CD4-positive, alpha-beta T cell treated with Interleukin-4 for 4 hours (primary cell): ENCODE measurements at places on chromosomes 2 and 18.

GRCh38 chr18:3688690-3689089 is 238.7 kb downstream of the TGIF1 start:
- no peak for DNase-seq

- DNase-seq = no peak
These were observed 52.2 kb upstream of the PTPRM start for GRCh38 chr18:7514796-7515440.

DNA sequence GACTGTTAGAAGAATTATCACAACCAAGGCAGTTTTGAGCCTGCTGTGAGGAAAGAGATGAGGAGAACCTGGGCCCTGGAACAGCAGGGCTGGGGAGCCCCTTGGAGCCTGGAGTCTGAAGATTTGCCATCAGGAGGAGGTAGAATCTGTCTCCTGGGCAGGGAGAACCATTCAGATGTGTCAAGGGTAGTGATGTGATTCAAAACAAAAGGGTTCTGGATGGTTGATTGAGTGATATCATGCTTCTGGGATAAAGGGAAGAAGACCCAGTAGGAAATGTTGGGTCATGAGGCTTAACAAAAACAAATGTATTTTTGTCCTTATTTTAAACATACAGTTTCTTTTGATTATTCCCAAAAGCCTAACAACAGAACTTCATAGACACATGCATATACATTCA is 28.6 kb downstream of the RNF144A start:
- no peak for DNase-seq

- peak; percentile 69 for DNase-seq
These were observed 18.9 kb upstream of the WDR33 start for GRCh38 chr2:127829845-127830246.

DNA sequence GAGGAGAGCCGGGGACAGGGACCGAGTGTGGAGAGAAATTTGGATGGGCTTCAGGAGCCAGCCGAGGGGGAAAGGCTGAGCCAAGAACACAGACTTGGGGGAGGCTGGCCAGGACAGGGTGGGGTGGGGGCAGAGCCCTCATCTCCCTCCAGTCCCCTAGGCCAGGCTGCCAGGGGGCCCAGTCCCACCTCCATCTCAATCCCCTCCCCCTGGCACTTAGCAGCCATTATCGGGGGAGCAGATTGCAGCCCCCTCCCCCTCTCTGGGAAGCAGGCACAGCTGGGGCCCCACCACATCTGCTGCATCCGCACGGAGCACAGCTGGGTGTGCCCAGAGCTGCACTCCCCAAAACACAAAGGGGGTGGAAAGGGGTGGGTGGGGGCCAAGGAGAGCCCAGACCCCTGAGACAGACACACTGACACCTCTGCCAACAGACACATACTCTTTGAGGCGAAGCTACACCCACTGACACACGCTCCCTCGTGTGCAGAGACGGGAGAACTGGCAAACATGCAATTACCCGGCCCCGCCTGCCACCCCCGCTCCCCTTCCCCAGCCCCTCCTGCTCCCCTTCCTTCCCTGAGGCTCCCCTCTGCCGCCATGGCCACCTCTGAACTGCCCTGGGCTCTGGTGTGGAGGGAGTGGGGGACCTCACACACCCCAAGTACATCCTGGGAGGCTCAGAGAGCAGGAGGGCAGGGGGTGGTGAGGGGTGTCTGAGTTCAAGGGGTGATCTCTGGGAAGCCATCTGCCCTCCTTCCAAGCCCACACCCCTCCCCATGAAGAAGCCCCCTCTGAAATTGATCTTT is 5.1 kb upstream of the ASIC4 start:
- DNase-seq = no peak

- no peak for DNase-seq
These were observed 194.0 kb downstream of the ZNF407 start for GRCh38 chr18:74791501-74792194.

- no peak for DNase-seq
These were observed 233.3 kb downstream of the AGAP1 start for GRCh38 chr2:235727174-235727573.

- no peak for DNase-seq
These were observed 238.0 kb upstream of the HS6ST1 start for GRCh38 chr2:128556633-128557032.

DNA sequence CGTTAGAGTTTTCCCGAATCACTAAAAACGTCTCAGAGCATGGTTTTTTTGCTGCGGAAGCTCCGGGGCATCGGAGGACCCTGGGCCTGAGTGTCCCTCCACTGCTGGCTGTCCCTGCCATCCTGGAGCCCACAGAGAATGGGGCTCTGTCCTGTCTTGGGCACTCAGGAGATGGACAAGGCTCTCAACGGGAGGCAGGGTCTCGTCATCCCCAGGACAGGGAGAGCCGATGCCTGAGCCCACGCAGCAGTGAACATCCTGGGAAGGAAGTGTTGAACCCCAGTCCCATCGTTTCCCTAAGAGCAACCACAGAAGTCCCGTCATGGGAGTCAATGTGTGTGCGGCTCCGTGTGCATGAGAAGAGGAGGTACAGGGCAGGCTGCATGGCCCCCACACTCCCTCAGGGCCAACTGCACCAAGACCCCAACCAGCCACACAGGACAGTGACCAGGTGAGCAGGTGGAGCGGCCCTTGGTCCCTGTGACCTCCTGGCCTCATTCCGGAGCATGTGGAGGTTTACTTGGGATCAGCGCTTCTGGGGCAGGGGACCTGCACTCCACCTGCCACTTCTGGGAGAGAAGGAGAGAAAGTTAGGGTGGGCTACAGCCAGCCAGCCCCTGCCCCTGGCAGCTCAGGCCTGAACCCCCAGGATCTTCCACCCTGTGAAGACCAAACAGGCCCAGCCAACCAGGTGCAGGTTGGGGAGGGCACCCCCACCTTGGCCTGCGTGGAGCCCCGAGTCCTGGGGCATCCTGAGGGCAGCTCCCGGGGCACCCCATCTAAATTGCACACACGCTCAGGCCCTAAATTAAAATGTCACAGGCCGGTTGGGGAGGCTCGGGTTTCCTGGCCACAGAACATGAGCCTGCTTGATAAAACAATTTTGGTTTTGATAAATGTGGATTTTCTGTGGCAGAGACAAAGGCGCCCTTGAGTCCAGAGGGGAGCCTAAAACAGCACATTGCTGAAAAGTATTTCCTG is 3.1 kb upstream of the SNED1 start:
- no peak for DNase-seq

GRCh38 chr18:62033207-62033606 is 140.4 kb upstream of the RNF152 start:
- DNase-seq = peak; percentile 3

- no peak for DNase-seq
These were observed 149.7 kb downstream of the UPP2 start for GRCh38 chr2:158251356-158251755.

GRCh38 chr2:211609127-211609526 is 929.5 kb downstream of the ERBB4 start:
- no peak for DNase-seq

- no peak for DNase-seq
These were observed 52.9 kb downstream of the CABLES1 start for GRCh38 chr18:23188068-23188760.

GRCh38 chr18:59189746-59190145 is 30.2 kb upstream of the GRP start:
- DNase-seq = no peak
